GM20000 (cell line): ENCODE measurements at places on chromosomes 11 and 22.

DNA sequence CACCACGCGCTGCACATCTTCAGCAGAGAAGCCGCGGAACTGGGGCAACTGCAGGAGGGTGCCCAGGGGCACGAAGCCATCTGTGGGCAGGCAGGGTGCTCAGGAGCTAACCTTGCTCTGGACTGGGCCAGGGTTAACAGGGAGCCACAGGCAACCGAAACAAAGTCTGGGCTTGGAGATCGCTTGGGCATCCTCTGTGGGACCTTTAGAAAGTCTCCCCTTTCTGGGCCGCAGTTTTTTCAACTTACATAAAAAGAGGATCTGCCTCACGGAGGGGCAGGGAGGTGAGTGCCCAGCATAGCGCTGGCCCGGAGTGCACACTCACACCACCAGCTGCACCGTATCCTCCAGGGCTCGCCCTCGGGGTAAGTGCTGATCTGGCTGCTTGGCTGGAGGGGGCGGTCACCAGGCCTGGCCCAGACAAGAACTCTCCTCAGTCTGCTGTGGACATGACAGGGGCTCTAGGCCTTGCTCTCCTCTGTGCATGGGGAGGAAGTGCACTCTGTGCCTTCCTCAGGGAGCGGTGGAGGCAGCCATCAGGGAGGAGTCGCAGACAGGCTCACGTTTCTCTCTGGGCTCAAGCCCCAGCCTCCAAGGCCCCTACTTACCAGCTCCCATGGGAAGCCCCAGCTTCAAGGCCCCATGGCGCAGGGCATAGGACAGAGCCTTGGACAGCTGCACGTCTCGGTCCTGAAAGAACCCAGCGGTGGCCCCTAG, 937 bp downstream of the TRPT1 start:
- no peak for DNase-seq

DNA sequence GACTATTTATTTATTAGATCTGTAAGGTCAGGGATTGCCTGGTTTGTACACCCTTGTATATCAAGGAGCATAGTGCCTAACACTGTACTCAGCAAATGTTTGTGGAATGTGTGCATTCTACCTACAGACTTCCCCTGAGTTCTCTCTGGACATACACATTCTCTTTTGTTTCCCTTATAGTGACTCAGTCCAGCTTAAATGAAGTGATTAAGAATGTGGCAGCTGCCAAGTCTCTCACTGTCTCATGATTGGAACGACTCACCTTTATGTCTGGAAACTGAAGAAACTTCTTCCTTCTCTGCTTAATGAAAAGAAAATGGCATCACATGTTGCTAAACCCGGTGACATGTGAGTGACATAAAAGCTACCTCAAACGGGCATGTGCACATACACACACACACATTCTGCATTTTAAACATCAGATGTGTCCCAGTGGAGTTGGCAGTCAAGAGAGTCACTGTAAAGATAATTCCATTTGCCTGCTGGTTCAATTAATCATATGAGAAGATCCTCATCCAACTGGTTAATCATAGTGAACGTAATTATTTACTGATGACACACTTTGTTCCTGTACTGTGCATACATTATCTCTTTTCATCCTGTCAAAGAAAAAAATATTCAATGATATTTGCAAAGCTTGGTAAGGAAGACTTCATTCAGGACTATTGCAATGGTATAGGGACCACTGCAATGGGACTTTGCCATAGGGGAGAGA, 42.8 kb downstream of the GLYAT start:
- DNase-seq, result no peak

GRCh38 chr11:78318321-78319114, 99.1 kb downstream of the GAB2 start:
- DNase-seq, result no peak

GRCh38 chr11:100080821-100081220, 606.3 kb upstream of the ARHGAP42 start:
- DNase-seq, result no peak

- no peak for DNase-seq
Measured at GRCh38 chr22:37050913-37051312, 629 bp upstream of the KCTD17 start.

GRCh38 chr11:27205779-27206570, 157.0 kb downstream of the CCDC34 start:
- DNase-seq, result no peak

DNA sequence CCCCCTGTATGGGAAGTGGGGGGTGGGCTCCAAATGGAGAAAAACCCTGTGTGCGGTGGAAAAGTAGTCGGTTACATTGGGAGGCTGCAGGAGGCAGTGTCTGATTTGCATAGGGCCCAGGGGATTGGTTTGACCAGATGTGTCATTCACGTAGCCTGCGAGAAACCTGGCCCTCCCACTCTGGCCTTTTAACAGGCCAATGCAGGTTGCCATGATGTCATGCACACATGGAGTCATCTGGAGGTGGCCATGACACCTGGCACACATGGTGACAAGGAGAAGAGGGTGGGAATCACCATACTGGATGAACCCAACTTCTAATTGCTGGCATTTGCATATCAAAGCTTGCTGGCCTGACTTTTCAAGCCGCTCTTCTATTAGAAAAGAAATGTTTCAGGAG, 50.6 kb downstream of the FAM181B start:
- DNase-seq, result no peak

DNA sequence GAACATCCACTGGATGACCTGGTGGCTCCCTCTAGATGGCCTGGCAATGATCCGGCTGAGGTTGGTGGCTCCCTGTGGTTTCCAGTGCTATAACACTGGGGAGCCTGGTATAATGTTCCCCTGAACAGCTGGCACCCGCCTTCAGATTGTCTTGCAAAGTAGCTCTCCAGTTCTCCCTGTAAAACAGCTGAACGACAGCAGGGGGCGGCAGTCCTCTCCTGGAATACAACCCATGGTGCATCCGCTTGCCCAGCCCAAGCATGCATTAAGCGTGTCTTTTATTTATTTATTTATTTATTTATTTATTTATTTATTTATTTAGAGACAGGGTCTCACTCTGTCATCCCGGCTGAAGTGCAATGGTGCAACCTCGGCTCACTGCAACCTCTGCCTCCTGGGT, 258.9 kb downstream of the BUD13 start:
- peak; percentile 49 for DNase-seq

- no peak for DNase-seq
Measured at GRCh38 chr22:48714231-48714630, 1113.4 kb downstream of the BRD1 start.

- no peak for DNase-seq
Measured at GRCh38 chr22:25929321-25929878, 187.4 kb downstream of the MYO18B start.
